ENCODE measurements at places on chromosomes 3 and 15. TPM values are rescaled to one million over a fixed set of nuclear protein-coding genes. Genes with fewer than 3 reads are reported as not detected.

DNA sequence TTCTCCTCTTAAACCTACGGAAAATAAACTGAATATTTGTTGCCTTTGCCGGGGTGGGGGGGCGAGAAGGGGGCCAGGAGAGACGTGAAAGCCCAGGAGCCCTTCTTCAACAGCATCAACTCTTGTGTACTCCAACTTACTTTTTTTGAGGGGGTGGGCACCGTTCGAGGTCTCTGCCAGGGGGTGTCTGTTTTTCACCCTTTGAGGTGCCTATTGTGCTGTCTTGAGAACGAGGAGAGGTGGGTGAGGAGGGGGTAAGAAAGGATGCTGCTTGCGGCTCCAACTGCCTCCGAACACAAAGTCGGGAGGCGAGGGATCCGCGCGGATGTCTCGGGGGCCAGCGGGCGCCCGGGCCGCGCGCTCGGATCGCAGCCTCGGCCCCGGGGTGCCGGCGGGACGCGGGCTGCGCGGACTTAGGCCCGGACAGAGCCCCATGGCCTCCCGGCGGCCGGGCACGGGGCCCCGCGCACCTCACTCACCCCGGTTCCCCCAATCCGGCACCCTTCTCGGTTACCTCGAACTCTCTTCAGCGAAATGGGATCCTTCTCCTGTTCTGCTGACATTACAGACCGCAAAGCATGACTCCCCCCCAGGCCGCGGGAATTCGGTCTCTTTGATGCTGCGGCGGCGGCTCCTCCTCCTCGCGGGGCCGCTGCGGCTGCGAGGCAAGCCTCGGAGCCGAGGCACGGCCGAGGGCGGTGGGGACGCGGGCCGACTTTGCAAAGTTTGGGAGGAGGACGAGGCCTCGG is 650 bp downstream of the PYGO1 start:
- DNase-seq: no peak

GRCh38 chr15:81256916-81257315 is 60.2 kb downstream of the IL16 start:
- DNase-seq: peak; percentile 47

DNA sequence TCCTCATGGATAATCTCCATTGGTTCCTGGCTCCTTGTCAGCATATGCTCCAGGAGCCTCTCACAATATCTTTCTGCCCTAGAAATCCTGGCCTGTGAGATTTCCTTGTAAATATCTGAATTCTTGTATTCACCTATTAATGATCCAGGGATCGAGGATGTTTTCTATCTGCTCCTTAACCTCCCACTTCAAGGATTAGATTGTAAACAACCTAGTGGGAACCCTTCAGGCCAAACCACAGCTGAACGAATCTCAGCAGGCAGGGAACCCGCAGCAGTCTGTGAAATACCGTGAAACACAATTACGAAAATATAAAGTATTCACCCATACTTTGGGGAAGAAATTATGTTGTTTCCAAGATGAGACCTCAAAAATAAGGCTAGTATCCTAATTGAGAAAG is 215.9 kb downstream of the TIGIT start:
- no peak for DNase-seq

GRCh38 chr3:41202075-41202833 is 2.9 kb downstream of the CTNNB1 start:
- DNase-seq: no peak

- no peak for DNase-seq
Measured at GRCh38 chr3:25849641-25850385, 59.9 kb downstream of the OXSM start.

DNA sequence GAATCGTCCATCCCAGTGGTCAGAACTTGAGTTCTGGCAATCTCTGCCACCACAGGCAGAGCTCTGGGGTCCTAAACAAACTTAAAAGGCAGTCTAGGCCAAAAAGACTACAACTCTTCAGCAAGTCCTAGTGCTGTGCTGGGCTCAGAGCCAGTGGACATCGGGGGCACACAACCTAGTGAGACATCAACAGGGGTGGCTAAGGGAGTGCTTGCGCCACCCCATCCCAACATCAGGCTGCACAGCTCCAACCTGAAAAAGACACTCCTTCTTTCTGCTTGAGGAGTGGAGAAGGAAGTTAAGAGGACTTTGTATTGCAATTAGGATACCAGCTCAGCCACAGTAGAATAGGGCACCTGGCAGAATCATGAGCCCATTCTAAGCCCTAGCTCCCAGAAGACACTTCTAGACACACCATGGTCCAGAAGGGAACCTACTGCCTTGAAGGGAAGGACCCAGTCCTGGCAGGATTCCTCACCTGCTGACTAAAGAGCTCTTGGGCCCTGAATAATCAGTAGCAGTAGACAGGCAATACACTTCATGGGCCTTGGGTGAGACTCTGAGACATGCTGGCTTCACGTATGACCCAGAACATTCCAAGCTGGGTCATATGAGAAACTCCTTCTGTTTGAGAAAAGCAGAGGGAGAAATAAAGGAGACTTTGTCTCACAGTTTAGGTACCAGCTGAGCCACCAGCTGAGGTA is 72.0 kb downstream of the TFDP2 start:
- no peak for DNase-seq

DNA sequence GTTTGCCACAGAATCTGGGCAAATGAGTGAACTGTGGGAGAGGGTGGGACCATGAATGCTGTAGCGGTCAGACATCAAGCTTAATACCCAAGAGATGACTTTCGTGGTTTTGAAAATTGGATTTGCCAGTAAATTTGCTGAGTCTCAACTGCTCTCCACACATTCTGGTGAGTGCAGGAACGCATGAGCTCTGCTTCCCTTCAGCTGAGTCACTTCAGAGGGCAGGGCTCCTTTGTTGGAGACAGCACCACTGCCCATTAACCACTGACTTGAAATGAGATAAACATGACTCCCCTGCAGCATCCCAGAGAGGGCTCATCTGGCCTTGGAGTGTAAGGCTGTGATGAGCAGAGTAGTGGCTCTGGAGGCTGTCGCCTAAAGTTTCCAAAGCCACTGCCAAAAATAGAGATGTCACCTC is 22.6 kb downstream of the RARRES1 start:
- no peak for DNase-seq

- no peak for DNase-seq
Measured at GRCh38 chr3:138072796-138073195, 42.6 kb downstream of the DZIP1L start.

- no peak for DNase-seq
Measured at GRCh38 chr3:110758208-110758607, 313.4 kb upstream of the NECTIN3 start.

DNA sequence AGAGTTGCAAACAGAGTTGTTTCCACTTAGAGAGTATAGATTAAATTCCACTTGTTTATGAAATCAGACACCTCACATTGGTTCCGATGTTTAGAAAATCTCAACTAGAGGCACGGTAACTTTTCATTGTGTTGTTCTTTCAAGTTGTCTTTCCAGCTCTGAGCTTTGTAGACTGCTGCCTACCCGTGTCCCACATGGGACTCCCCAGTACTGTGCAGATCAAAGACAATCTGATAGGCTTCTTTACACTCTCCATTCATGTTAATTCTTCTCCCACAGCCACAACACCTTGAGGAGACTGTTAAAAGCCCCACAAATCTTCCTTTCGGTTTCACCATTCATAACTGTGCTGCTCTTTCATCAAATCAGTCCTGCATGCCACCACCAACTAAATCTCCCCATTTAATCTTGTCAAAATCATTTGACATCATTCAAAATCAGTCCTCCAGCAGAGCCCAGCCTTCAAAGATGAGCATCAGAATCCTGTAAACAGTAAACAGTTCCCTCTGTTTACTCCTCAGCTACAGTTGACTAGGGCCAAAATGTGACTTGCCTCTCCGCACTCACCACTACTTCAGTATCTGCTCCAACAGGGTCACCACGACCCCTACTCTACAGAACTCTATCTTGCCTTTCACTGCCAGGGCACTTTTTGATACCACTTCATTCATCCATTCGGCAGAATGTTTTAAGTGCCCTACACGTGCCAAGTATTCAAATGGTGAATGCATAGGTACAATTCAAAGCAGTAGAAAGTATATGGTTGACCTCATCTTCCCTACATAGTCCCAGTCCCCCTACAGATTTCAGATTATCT is 8.3 kb downstream of the ANXA2 start:
- DNase-seq: no peak

DNA sequence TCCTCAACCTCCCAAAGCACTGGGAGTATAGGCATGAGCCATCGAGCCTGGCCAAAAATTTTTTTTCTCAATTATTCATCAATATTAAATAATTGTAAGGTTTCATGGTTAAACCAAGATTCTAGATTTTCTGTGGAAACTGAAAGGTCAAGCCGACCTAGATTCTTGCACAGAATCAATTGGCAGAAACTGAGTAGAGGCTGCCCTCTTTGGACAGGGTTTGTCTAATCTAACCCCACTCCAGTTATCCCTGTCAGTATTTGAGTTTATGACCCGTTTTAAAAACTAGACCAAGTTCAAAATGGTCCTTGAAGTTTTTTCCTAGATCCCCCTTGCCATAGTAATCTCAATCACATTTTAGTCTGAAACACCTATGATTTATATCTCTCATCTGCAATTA is 8.6 kb upstream of the ADAM10 start:
- no peak for DNase-seq

DNA sequence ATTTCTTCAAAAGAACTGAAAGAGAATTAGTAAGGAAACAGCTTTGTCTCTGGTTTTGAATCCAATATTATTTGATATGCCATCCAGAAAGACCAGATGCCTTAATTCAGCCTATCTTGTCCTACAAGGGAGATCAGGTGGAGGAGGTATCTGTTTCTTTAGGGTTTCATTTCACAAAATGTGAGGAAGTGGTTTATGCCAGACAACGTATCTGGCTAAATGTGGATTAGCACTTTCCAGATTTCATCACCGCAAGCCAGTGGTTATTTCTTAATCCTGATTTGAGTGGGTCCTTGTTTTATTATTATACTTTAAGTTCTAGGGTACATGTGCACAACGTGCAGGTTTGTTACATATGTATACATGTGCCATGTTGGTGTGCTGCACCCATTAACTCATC is 271.1 kb downstream of the EBLN2 start:
- no peak for DNase-seq

DNA sequence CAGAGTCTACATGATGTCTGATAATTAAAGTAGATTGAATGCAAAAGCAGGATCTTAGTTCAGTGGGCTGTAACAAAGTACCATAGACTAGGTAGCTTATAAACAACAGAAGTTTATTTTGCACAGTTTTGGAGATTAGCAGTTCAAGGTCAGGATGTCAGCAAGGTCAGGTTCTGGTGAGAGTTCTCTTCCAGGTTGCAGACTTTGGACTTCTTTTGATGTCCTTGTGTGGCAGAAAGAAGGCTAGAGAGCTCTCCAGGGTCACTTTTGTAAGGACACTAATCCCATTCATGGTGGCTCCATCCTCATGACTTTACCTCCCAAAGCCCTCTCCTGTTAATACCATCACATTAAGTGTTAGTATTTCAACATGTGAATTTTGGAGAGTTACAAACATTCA is 12.1 kb downstream of the FYTTD1 start:
- DNase-seq: no peak

DNA sequence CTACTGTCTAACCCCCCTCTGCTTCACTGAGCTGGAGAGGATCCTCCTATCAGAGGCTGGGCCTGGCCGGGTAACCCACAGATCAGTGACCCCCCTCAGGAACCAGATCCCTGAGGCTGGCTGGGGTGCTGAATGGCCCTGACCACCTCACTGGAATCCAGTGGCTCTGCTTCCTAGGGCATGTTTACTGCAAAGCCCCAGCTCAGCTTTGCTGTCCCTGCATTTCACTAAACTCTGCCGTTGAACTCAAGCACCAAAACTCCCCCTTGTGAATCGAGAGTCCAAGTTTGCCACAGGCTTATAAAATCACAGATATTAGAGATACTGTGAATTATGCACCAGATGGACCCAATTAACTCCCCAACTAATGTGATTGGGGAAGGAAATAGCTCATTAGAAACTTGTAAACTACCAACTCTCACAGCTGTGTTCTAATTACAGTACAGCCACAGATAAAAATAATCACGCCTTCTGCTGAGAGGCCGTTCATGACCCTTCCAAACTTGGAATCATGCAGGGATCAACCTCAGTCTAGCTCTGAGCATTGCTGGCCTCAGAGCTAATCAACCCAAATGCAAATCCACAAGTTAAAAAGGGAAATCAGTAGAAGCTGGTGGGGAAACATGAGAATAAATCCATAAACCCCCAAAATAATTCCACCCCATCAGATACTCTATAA is 47.0 kb downstream of the OCA2 start:
- no peak for DNase-seq

- DNase-seq: no peak
Measured at GRCh38 chr3:117278424-117279190, 569.0 kb downstream of the TUSC7 start.

DNA sequence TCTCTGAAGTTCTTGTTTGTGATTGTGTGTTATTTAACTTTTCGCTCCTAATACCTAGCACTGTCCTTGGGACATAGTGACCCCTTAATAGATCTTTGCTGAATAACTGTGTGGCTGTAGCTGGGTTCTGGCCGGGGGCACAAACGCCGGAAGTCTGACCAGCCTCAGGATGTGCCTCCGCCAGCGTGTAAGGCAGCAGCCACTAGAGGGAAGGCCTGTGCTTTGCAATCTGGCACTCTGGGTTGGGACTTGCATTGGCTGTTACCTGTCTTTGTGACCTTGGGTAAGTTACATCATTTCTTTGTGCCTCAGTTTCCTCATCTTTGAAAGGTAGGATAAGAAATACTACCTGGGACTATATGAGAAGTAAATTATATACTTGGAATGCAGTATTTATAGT is 158.7 kb downstream of the GHSR start:
- DNase-seq: no peak

GRCh38 chr15:37219211-37219701 is 118.9 kb upstream of the MEIS2 start:
- DNase-seq: no peak

DNA sequence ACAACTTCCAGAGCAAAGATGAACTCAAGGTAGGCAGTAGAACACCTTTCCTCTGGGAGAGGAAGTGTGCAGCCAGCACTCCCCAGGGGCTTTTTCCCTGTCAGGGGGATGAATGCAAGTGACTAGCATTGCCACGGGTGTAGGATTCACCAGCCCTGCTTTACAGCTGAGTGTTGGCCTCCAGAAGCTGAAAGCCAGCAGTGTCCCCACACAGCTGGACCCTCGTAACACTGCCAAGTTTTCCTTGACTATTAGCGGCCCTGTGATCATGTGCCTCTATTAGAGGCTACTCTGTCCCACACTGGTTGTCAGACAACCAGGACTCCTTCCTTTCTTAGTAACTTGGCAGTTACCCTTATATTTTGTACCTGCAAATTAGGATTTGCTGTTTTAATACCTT is 104.9 kb upstream of the MANF start:
- DNase-seq: no peak

DNA sequence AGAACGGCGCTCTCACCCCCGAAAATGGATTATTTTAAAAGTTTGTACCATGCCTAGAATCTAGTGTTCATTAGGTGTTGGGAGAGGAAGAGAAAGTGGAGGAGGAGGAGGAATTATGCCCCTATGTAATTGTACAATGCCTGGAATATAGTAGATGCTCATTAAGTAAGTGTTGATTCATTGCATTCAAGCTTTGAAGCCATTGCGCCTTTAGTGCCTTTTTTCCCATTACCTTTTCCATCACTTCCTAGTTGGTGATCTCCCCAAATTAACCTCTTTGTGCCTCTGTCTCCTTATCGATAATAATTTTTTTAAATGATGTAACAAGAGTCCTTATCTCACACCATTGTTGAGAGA is 220.7 kb upstream of the PRICKLE2 start:
- no peak for DNase-seq

- no peak for DNase-seq
Measured at GRCh38 chr15:22936577-22937472, 43.3 kb downstream of the CYFIP1 start.

GRCh38 chr3:171049861-171050444 is 23.4 kb upstream of the SLC2A2 start:
- DNase-seq: no peak

Gene USP13
- polyA plus RNA-seq: 48.8 TPM

Gene ALPK3
- polyA plus RNA-seq: 92.1 TPM

Gene SCAANT1
- 1.0 TPM for polyA plus RNA-seq

Gene STRIT1
- polyA plus RNA-seq: 49.3 TPM

Gene GP9
- 0.42 TPM for polyA plus RNA-seq

Measured in forelimb muscle (tissue), 1 donor.